ENCODE measurements at places on chromosomes 5 and 9. TPM values are rescaled to one million over a fixed set of nuclear protein-coding genes. Genes with fewer than 3 reads are reported as not detected.

GRCh38 chr9:108569624-108570023 is 286.2 kb downstream of the ACTL7B start:
- H3K27me3 ChIP-seq, result no peaks in the 10 kb centered on the region
- H3K27ac ChIP-seq, result peak overlapping the region; percentile 96
- H3K36me3 ChIP-seq, result no peaks in the 10 kb centered on the region
- H3K4me1 ChIP-seq, result peaks cover 40% of the 10 kb centered on the region

GRCh38 chr5:82664732-82665131 is 386.6 kb upstream of the RPS23 start:
- H3K4me3 ChIP-seq, result no peak overlapping the region
- H3K4me1 ChIP-seq, result no peaks in the 10 kb centered on the region
- DNase-seq, result no peak
- no peaks in the 10 kb centered on the region for H3K36me3 ChIP-seq

GRCh38 chr5:131281133-131281867 is 17.4 kb downstream of the CDC42SE2 start:
- peak overlapping the region; percentile 84 for H3K27ac ChIP-seq
- H3K4me3 ChIP-seq, result peak overlapping the region; percentile 51
- H3K4me1 ChIP-seq, result peaks cover 33% of the 10 kb centered on the region
- peak; percentile 34 for DNase-seq
- peaks cover 32% of the 10 kb centered on the region for H3K36me3 ChIP-seq

DNA sequence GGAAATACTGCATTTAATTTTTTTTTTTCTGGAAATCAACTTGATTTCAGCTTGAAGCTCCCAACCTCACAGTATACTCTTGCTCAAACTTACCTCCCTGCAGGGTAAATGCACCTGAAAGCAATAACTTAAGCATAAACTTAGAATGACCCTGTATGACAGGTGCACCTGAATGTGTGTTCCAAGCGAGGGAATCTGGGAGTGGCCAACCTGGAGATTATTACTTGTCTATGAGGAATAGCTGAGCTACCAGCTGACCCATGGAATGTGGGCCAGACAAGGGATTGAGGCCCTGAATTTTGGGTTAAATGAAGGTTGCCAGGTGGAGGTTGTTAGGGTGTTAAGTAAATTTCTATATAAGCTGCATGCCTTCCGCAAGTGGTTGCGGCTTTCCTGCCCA is 140.6 kb downstream of the OSTF1 start:
- peaks cover 35% of the 10 kb centered on the region for H3K4me1 ChIP-seq
- H3K36me3 ChIP-seq, result peaks cover 7% of the 10 kb centered on the region
- DNase-seq, result no peak
- peak overlapping the region; percentile 72 for H3K27ac ChIP-seq
- H3K4me3 ChIP-seq, result no peak overlapping the region
- H3K27me3 ChIP-seq, result no peaks in the 10 kb centered on the region

DNA sequence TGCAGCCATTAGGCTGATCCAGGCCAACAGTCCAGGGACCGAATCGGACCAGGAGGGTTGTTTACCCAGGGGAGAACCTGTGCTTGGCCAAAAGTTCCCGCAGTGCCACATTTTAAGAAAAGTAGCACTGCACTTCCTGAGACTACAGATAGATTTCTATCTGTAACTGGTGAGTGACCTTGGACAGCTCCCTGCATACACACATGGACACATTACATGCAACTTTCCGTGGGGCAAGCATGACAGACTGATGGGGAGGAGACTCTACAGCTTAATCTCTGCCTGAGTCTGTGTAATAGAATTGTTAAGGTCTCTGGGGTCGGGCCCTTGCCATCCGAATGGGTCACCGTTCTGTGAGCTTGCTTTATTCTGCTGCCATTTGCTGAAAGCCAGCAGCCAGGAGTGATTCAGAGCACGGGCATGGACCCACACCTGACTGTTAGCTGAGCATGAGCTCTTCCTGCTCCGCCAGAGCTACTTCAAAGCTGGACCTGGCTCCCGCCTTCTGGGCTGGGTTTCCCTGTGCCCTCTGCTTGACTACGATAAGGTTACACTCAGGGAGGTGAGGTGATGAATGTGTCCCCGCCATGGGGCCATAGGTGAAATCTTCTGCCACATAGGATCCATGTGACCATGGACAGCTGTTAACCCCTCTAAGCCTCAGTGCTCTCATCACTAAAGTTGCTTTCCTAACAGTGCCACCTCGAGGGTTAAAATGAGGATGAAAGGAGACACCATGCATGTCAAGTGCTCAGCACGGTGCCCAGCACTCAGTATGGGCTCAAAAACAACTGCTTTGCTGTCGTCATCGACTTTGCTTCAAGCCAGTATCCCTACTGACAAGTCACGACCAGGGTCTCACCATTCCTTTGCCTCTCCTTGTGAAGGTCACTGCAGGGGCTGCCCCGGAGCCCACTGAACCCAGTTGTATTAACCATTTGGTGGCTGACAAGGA is 200.0 kb downstream of the MELK start:
- no peaks in the 10 kb centered on the region for H3K36me3 ChIP-seq
- H3K4me1 ChIP-seq, result no peaks in the 10 kb centered on the region
- H3K4me3 ChIP-seq, result no peak overlapping the region

- no peak overlapping the region for H3K4me3 ChIP-seq
- no peak overlapping the region for H3K27ac ChIP-seq
- peaks cover 6% of the 10 kb centered on the region for H3K36me3 ChIP-seq
- peak; percentile 21 for DNase-seq
- no peaks in the 10 kb centered on the region for H3K27me3 ChIP-seq
These were observed 171.3 kb downstream of the SLC28A3 start for GRCh38 chr9:84169240-84169639.

DNA sequence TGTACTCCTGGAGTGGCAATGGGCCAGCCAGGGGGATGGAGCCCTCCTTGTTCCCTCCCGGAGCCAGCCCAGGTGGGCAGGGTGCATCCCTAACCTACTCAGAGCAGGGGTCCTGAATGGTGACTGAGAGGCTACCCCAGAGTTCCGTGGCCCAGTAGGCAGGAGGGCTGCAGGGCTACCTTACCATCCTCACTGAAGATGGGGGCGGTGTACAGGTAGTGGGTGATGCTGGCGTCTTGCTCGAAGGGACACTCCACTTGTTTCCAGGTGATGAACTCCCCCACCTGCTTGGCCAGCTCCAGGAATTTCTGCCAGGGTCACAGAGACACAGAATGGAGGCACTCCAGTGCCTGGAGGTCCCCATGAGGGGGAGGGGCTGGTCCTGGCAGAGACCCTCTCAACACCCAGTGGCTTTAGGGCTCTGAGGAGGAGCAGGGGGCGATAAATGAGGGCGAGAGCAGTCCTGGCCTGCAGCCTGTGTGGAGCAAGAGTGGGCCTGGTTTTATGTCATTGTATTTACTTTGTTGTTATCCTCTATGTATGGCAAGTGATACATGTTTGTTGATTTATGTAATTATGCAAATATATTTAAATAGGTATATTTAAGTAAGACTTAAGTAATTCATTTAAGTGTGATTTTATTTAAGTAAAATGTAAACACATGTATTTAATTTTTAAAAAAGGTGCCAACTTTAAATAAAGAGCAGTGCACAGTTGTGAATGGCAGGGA is 39.9 kb upstream of the RNF130 start:
- H3K27ac ChIP-seq, result no peak overlapping the region
- no peaks in the 10 kb centered on the region for H3K27me3 ChIP-seq
- H3K4me1 ChIP-seq, result no peaks in the 10 kb centered on the region
- no peak overlapping the region for H3K4me3 ChIP-seq
- DNase-seq, result no peak

- peaks cover 23% of the 10 kb centered on the region for H3K27me3 ChIP-seq
- no peak for DNase-seq
- H3K27ac ChIP-seq, result no peak overlapping the region
- no peaks in the 10 kb centered on the region for H3K36me3 ChIP-seq
These were observed 70.7 kb upstream of the SHISAL2B start for GRCh38 chr5:64619609-64620008.

GRCh38 chr5:113503146-113503545 is 10.3 kb upstream of the YTHDC2 start:
- H3K36me3 ChIP-seq, result no peaks in the 10 kb centered on the region
- H3K27ac ChIP-seq, result no peak overlapping the region
- H3K27me3 ChIP-seq, result no peaks in the 10 kb centered on the region
- peaks cover 11% of the 10 kb centered on the region for H3K4me1 ChIP-seq
- DNase-seq, result no peak

DNA sequence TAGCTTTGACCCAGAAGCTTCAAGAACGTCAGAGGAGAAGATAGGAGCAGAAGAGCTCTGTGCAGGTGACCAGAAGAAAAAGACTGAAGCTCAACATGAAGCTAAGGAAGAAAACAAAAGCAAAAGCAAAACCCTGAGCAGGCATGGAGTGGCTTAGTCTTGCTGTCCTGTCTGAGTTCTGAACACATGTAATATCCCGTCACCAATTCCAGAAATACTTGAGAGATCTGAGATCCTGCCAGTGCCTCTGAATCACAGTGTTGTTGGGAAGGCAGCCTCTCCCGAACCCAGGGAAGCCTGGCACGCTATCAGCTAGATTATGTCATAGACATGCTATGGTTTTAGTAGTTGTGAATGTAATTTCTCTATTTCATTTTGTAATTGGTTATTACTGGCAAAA is 235.7 kb downstream of the ICE1 start:
- H3K4me3 ChIP-seq, result peak overlapping the region; percentile 75
- peaks cover 25% of the 10 kb centered on the region for H3K4me1 ChIP-seq
- peak overlapping the region; percentile 88 for H3K27ac ChIP-seq

DNA sequence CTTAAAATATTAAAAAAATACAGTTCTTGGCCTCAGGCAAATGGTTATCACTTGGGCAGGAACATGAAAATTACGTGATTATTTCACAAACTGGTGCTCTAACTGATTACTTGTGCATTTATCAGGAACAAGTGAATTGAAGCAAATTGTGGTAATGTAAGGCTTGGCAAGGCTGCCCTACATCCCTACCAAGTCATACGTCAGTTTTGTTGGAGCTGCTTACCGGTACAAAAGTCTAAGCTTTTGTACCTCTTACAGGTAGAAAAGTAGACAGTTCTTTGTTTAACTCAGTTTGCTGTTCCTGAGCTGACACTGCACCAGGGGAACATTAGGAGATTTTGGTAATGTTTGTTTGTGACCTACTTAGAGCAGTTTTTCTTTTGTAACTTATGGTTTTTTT is 2.2 kb downstream of the G3BP1 start:
- H3K27ac ChIP-seq, result peak overlapping the region; percentile 16
- peaks cover 30% of the 10 kb centered on the region for H3K4me1 ChIP-seq
- no peak for DNase-seq
- H3K36me3 ChIP-seq, result peaks cover 41% of the 10 kb centered on the region
- no peak overlapping the region for H3K4me3 ChIP-seq
- H3K27me3 ChIP-seq, result no peaks in the 10 kb centered on the region

Gene TICAM2
- 3.7 TPM for total RNA-seq

- no peak overlapping the region for H3K27ac ChIP-seq
- H3K27me3 ChIP-seq, result peaks cover 26% of the 10 kb centered on the region
- no peak overlapping the region for H3K4me3 ChIP-seq
- no peaks in the 10 kb centered on the region for H3K36me3 ChIP-seq
- no peak for DNase-seq
These were observed 511.5 kb downstream of the FOXD4L5 start for GRCh38 chr9:64773491-64773931.
